IMR-90 (cell line): ENCODE measurements at places on chromosomes 1 and 21. TPM values are rescaled to one million over a fixed set of nuclear protein-coding genes. Genes with fewer than 3 reads are reported as not detected.
A peak's percentile ranks its signal among the peaks of the same experiment; 100 is the strongest.

Gene LENEP
- not detected in 2 replicates for total RNA-seq

- H3K4me3 ChIP-seq, result peak within 1 kb of the TSS; percentile 59
- peaks cover 15% of the 10 kb centered on the region for H3K4me1 ChIP-seq
- DNase-seq, result peak; percentile 76
- peak within 1 kb of the TSS; percentile 23 for H3K27ac ChIP-seq
- peaks cover 2% of the 10 kb centered on the region; the same call in 1 of the 2 replicates for H3K36me3 ChIP-seq
These were observed at the start of gene SAMD11 for GRCh38 chr1:923131-923990. TSS of gene SAMD11 (plus strand) at chr1:923923. CDS start at chr1:924432, 509 bp downstream.

DNA sequence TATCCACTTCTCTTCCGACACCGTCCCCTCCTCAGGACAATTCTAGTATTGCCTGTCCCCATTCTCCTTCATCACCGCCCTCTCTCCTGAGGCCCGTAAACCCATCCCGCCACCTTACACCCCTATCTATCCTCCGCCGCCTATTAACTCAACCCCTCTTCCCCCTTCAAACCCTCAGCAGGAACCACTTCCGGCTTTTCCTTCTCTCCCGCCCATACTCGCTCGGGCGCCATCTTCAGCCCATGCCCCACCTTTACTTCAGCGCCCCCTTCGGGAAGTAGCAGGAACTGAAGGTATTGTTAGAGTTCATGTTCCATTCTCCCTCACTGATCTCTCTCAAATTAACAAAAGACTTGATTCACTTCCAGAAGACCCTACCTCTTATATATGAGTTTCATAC, 31.6 kb downstream of the VN1R5 start:
- H3K4me1 ChIP-seq, result no peaks in the 10 kb centered on the region
- no peak overlapping the region for H3K27ac ChIP-seq
- H3K4me3 ChIP-seq, result no peak overlapping the region
- no peaks in the 10 kb centered on the region for H3K36me3 ChIP-seq
- DNase-seq, result no peak

Gene FAM229A
- 0.28 and 0.36 TPM in 2 replicates for total RNA-seq

Gene GOLT1A
- not detected in 2 replicates for total RNA-seq

Gene ADCY10
- under 0.01 TPM in 2 replicates for total RNA-seq

DNA sequence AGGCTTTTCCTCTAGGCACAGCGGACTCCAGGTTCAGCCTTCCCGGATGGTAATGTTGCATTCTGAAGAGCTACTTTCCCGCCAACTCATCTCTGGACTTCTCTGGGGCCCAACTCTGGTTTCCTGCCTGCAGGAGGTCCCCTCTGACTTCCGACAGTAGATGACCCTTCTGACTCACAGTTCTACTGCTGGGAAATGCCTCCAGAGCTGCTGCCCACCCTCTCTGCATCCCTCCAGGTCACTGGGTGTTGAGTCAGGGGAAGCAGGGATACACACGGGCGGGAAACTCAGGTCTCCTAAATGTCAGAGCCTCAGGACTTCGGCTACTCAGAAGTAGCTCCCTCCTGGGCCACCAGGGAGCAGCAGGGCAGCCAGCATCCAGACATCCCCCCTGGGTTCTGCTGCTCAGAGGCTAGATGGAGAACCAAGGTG, 2.1 kb upstream of the KIF21B start:
- peaks cover 14% of the 10 kb centered on the region for H3K27me3 ChIP-seq
- no peaks in the 10 kb centered on the region for H3K36me3 ChIP-seq
- no peak overlapping the region for H3K27ac ChIP-seq
- DNase-seq, result peak; percentile 79

Gene OR2T29
- not detected in 2 replicates for total RNA-seq

DNA sequence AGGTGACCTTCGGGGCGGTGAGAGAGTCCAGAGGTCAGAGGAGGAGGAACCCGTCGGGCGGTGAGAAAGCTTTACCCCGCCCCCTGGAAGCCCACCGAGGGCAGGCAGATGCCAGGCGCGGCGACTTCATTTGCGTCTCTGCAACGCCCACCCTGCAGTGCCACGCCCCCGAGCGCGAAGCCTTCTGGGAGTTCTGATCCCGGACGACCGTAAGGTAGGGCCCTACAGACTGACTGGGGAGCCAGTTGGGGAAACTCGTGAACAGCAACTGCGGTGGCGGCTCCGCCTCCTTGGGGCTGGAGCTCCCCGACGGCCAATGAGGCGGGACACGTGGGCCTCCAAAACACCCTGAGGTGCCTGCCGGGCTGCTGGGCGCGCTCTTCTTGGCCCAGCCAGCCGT, 46.0 kb upstream of the EDARADD start:
- no peak for DNase-seq
- H3K27ac ChIP-seq, result no peak overlapping the region
- no peaks in the 10 kb centered on the region for H3K4me1 ChIP-seq

Gene SPATA46
- total RNA-seq, result not detected in 2 replicates

GRCh38 chr1:14500041-14500440, 98.4 kb upstream of the KAZN start:
- H3K27ac ChIP-seq, result no peak overlapping the region
- peaks cover 9% of the 10 kb centered on the region; the same call in 1 of the 2 replicates for H3K4me1 ChIP-seq
- H3K4me3 ChIP-seq, result no peak overlapping the region

Gene C1orf87
- total RNA-seq, result not detected in 2 replicates

DNA sequence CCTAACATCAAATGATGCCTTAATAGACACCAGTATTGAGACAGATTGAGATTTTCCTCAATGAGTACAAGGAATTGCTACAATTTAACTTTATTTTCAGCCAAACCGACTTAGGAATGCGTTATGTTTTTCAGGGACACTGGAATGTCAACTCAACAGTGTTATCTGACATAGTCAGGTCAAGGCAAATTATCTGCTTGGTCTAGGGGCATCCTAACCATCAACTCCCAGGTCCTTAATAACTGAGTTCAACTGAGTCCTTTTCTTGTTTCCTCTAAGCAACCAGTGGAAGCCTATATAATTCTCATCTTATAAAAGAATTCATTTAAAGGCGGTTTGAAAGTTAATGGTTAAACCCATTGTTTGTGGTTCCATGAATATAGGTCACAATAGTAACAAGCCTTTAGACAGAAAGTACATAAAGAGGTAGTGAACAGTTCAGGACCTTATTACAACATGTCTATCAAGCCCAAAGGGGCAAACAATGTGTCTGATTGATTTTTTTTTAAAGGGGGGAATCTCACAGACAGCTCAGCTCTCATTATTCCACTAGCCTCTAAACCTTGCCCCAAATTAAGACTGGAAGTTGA, 32.3 kb upstream of the NR5A2 start:
- H3K27me3 ChIP-seq, result no peaks in the 10 kb centered on the region; the same call in 1 of the 2 replicates
- H3K4me1 ChIP-seq, result no peaks in the 10 kb centered on the region
- no peaks in the 10 kb centered on the region for H3K36me3 ChIP-seq
- H3K27ac ChIP-seq, result no peak overlapping the region
- no peak overlapping the region for H3K4me3 ChIP-seq
- no peak for DNase-seq

GRCh38 chr1:175204330-175204729, 11.8 kb upstream of the KIAA0040 start:
- H3K4me3 ChIP-seq, result no peak overlapping the region
- DNase-seq, result no peak
- H3K4me1 ChIP-seq, result 0 out of 2 replicates have a peak, but pooled peaks cover 2% of the 10 kb centered on the region
- H3K27me3 ChIP-seq, result no peaks in the 10 kb centered on the region
- no peak overlapping the region for H3K27ac ChIP-seq

DNA sequence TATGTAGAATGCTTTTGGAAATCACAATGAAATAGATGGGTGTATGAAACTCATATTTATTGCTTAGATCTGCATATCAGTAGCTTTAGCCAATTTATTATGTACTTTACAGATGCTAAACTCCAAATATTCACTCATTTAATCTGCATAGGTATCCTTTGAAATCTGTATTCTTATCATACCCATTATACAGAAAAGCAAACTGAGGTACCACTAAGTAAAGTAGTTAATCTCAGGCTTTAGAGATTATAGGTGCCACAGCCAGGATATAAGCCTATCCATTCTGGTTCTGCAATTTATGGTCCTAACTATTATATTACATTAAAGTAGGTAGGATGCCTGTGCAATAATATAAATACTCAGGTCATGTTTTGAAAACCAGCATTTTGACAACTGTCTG, 369.4 kb downstream of the NCAM2 start:
- H3K4me1 ChIP-seq, result no peaks in the 10 kb centered on the region
- no peak overlapping the region for H3K4me3 ChIP-seq
- DNase-seq, result no peak
- no peaks in the 10 kb centered on the region for H3K36me3 ChIP-seq
- no peaks in the 10 kb centered on the region for H3K27me3 ChIP-seq

DNA sequence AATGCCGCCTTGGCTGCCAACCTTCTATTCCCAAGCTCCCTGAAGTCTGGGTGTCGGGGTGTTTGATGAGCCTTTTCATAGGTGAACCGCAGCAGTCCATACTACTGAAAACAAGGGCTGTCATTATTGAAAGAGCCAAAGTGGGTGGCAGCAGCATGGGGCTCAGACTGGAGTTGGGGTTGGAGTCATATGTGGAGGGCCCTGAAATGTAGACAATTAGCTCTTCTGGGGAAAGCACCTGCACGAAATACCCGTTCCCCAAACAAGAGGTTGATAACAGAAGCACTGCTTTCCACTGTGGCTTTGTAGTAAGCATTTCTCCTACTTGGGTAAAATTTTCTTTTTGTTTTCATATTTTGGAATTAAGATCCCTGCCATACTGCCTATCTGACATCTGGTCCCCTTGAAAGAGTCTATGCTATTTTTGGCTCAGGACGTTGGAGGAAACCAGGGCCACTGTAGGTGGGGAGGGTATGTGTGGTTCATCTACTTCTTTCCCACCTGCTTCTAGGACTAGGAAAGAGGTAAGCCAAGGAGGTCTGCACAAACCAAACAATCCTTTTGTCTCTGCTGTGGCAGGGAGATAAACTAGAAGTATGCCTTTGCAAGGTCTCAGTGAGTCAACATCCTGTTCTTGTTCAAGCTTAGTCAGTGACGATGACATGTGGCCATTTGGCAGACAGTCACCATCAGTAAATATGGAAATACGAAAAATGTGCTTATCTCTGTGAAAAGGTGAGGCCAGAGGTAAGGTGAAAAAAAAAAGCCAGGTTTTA, 197.0 kb upstream of the UBE2U start:
- peaks cover 10% of the 10 kb centered on the region for H3K4me1 ChIP-seq
- no peak overlapping the region for H3K27ac ChIP-seq
- no peak overlapping the region for H3K4me3 ChIP-seq
- H3K27me3 ChIP-seq, result no peaks in the 10 kb centered on the region
- peak; percentile 80 for DNase-seq
- no peaks in the 10 kb centered on the region for H3K36me3 ChIP-seq

GRCh38 chr1:39076127-39076798, 50.1 kb downstream of the NDUFS5 start:
- no peak overlapping the region for H3K4me3 ChIP-seq
- H3K4me1 ChIP-seq, result peaks cover 3% of the 10 kb centered on the region; the same call in 1 of the 2 replicates
- peaks cover 10% of the 10 kb centered on the region for H3K27me3 ChIP-seq
- H3K27ac ChIP-seq, result no peak overlapping the region

Gene CFAP74
- not detected in 2 replicates for total RNA-seq

GRCh38 chr1:158155673-158156072, 25.0 kb upstream of the CD1D start:
- no peaks in the 10 kb centered on the region for H3K36me3 ChIP-seq
- no peak overlapping the region for H3K4me3 ChIP-seq
- DNase-seq, result no peak
- H3K4me1 ChIP-seq, result no peaks in the 10 kb centered on the region
- peaks cover 6% of the 10 kb centered on the region for H3K27me3 ChIP-seq

Gene TDRD5
- not detected in 2 replicates for total RNA-seq

Gene TMEM269
- total RNA-seq, result not detected in 2 replicates

GRCh38 chr1:181459067-181459466, 24.2 kb upstream of the CACNA1E start:
- H3K4me1 ChIP-seq, result no peaks in the 10 kb centered on the region
- H3K27me3 ChIP-seq, result no peaks in the 10 kb centered on the region
- H3K4me3 ChIP-seq, result no peak overlapping the region
- H3K36me3 ChIP-seq, result no peaks in the 10 kb centered on the region

- H3K4me3 ChIP-seq, result no peak overlapping the region
- peaks cover 26% of the 10 kb centered on the region for H3K27me3 ChIP-seq
- DNase-seq, result no peak
These were observed 3.7 kb upstream of the TMEM9 start for GRCh38 chr1:201157949-201158348.

DNA sequence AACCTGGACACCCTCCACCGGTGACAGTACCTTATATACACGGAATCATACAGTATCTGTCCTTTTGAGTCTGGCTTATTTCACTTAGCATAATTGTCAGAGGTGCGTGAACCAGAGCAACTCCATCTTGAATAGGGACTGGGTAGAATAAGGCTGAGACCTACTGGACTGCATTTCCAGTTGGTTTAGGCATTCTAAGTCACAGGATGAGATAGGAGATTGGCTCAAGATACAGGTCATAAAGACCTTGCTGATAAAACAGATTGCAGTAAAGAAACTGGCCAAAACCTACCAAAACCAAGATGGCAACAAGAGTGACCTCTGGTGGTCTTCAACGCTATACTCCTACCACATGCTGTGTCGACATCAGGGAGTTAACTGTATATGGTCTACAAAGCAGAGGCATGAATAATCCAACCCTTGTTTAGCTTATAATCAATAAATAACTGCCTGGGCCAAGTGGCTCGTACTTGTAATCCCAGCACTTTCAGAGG, 1.4 kb upstream of the FDPS start:
- peak; percentile 61 for DNase-seq
- no peak overlapping the region for H3K27ac ChIP-seq
- H3K4me3 ChIP-seq, result no peak overlapping the region
- no peaks in the 10 kb centered on the region for H3K27me3 ChIP-seq
- peaks cover 3% of the 10 kb centered on the region for H3K36me3 ChIP-seq

DNA sequence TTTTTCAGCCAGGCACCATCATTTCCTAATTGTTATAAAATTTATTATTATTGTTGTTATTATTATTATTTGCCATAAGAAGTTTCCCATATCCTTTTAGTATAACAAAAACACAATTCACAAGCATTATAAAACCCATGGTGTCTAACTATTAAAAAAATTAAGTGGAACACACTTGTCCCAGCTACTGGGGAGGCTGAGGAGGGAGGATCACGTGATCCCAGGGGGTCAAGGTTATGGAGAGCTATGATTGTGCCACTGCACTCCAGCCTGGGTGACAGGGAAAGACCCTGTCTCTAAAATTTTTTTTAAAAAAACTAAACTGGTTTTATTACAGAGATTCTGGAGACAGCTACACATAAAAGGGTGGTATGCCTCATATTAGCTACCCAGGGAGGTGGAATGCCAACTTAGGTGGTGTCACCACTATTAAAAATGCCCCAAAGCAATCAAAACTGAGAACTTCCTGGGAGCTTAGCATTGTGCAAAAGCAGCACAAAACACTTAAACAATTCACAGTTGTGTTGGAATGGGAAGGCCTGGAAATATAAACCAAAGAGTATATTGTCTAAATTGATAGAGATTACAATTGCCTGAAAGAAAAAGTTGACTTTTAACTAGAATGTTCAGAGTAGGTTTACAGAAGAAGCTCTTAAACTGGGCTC, 8.7 kb upstream of the RGS4 start:
- no peak overlapping the region for H3K4me3 ChIP-seq
- no peaks in the 10 kb centered on the region for H3K27me3 ChIP-seq
- DNase-seq, result no peak
- H3K4me1 ChIP-seq, result no peaks in the 10 kb centered on the region; the same call in 1 of the 2 replicates
